ENCODE measurements at places on chromosomes 16 and 17.

- no peak for DNase-seq
Measured at GRCh38 chr17:81589612-81590011, 37.5 kb upstream of the FAAP100 start.

GRCh38 chr17:42055496-42055895, 5.1 kb upstream of the C17orf113 start:
- peak; percentile 67 for DNase-seq

DNA sequence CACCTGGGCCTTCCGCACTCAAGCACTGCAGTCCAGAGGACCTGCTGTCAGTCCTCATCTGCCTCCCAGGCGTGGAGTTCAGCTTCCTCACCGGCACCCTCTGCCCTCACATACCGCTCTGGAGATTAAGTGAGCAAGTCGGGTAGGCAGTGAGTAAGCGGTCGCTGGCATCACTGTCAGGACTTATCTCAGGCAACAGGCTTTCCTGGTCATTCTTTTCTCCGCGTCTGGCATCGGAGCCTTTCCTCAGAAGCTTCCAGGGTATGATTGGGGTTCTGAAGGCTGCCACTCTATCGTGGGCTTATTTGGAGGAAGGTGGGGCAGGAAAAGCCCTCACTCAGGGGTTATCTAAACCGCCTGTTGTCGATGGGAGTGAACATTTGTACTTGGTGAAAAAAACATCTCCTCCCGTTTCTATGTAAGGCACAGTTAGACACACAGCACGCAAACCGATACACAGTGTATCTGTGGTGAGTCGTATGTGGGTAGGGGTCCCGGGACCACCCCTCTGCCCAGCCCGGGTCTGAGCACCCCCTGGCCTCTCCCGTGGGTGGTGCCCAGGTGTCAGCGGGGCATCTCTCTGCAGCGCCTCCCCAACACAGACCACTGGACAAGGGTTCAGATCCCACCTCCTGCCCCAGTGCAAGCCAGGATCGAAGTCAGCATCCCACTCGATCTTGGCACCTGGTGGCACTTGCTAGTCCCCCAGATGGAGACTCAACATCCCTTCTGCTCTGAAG, 92.5 kb upstream of the PLCG2 start:
- no peak for DNase-seq

GRCh38 chr16:77468831-77469230, 34.0 kb upstream of the ADAMTS18 start:
- no peak for DNase-seq

GRCh38 chr16:65142276-65142675, 20.4 kb upstream of the CDH11 start:
- no peak for DNase-seq
